ENCODE measurements at places on chromosomes 4 and X.

DNA sequence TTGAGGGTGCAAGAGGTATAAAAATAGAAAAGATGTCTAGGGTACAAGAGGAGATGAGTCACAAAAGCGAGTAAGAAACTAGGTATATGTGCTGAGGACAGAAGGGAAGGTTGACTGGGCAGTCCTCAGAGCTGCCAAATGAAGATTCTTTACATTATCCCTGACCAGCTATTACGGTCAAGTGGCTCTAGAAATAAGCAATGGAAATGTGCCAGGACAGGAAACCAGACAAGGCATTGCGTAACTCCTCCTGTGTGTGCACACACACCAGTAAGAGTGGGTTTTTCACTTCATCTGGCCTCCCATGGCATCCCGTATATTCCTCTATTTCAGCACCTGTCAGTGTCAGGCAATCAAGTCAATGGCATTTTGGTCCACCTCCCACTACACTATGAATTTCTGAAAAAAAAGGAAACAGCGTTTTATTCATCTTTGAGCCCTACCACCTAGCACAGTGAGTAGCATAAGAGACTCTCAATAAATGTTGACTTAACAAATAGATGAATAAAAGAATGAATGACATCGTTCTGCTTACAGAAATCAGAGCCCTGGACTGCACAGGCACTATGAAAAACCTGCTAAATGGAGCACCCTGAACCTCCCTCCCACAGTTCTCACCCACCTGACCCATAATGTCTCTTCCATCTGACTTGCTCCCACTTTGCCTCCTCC lies 62.6 kb upstream of the KLF3 start:
- DNase-seq = no peak

DNA sequence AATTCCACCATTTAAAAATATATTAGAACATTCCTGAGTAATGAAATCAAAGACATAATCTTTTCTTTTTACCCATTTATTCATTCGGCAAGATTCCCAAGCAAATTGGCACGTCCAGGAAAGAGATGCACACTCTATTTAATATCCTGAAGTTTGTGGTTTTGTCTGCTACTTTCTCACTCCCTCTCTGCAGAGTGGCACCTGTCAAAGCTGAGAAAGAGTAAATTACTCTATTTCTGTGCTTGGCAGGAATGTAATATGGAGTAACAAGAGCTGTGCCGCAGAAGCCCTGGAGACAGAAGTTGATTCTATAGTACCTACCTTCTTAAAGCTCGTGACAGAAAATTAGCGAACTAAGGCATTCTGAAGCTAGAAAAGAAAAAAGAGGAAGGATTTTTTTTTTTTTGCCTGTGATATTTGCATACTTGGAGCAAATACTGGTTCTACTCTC lies 5.5 kb downstream of the GSTCD start:
- no peak for DNase-seq

GRCh38 chr4:54840992-54841768 lies 183.4 kb downstream of the KIT start:
- DNase-seq = no peak

GRCh38 chr4:31081366-31081765 lies 361.2 kb downstream of the PCDH7 start:
- DNase-seq = no peak

GRCh38 chrX:48468247-48468671 lies 1.8 kb downstream of the SLC38A5 start:
- DNase-seq = no peak

DNA sequence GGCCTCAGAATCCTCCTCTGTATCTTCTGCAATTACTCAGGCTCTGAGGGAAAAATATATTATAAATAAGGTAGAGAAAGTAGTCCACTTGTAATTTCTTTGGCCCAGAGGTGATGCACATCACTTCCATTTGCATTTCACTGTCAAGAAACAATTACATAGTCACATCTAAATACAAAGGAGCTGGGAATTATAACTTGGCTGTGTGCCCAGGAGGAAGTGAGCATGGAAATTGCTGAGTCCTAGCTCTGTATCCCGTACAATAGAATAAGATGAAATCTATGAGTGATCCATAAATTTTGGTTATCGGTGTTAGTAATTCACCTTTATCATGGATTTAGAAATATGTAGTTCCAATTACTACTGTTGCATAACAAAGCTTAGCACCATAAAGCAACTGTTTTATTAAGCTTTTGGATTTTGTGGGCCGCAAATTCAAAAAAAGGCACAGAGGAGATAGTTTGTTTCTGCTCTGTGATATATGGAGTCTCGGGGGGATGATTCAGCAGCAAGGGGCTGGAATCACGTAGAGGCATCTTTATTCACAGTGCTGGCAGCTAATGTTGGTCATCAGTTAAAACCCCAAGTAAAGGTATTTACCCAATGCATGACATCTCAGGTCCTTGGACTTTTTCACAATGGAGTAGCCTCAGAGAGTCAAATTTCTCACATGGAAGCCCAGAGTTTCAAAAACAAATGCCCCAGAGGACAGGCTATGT lies 241.4 kb upstream of the GALNT7 start:
- DNase-seq = no peak

DNA sequence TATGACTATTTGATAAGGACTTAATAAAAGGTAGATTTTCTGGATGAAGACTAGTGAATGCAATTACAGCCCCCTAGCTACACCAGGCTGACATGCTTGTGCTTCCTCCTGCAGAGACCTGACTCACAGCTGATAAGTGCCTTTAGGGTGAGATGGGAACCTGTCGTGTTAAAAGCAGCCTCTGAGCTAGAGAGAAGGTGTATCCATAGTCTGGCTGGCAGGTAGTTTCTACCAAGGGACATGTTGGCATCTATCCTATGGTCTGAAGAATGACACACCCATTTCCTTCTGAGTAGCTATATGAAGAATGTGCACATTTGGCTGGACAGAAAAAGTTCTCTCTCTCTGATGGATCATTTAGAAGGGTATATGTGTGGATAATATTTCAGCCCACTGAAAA lies 64.1 kb downstream of the PARM1 start:
- no peak for DNase-seq

DNA sequence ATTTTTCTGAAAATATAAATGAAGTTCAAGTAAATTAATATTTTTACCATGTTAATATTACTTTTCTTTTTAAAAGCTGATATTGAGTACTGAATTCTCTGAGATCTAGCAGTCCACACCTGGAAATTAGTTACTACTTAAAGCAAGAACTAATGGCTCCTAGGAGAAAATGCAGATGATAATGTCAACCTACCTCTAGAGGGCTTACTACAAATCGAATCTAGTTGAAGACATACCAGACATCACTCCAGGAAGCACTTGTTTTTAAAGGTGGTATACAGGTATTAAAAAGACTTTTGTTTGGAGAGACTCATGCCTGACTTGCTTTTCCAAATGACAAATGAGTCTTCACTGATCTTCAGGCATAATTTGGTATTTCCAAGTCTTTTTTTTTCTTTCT lies 516.4 kb upstream of the BOD1L1 start:
- DNase-seq = no peak

- no peak for DNase-seq
Observed at GRCh38 chrX:11423949-11424348, 130.7 kb downstream of the AMELX start.

DNA sequence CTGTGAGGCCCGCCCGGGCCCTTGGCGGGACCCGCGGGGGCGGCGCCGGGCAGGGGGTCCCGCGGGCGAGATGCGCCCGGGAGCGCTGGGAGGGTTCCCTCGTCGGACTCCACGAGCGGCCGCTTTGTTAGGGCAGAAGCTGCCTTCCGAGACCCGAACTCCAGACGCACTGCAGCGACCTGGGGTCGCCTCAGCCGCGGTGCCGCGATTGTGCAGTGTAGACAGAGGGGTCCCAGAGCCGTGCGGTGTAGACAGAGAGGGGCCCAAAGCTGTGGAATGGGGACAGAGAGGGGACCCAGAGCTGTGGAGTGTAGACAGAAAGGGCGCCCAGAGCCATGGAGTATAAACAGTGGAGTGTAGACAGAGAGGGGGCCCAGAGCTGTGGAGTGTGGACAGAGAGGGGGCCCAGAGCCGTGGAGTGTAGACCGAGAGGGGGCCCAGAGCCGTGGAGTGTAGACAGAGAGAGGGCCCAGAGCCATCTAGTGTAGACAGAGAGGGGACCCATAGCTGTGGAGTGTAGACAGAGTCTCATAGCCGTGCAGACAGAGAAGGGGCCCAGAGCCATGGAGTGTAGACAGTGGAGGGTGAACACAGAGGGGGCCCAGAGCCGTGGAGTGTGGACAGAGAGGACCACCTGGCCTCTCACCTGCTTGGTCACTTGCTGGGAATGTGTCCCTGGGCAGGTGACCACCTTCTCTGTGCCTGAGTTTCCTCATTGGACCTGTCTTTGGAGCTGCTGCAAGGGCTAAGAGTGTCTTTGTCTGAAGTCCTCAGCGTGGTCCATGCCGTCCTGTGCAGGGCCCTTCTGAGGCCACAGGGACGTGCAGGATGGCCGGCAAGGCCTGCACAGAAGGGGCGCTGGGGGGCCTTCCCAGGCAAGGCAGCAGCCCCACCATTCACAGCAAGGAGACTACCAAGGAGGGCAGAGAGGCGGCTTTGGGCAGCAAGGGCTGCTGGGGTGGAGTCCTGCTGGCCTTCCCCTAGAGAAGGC lies 875 bp downstream of the RGS12 start:
- DNase-seq = no peak

- no peak for DNase-seq
Observed at GRCh38 chr4:40875507-40876150, 125.9 kb downstream of the NSUN7 start.

GRCh38 chr4:109510687-109511086 lies 49.4 kb upstream of the MCUB start:
- DNase-seq = no peak

- DNase-seq = peak; percentile 60
Observed at GRCh38 chr4:77193511-77194102, 36.6 kb downstream of the CCNG2 start.

- DNase-seq = no peak
Observed at GRCh38 chrX:34546366-34546765, 110.7 kb downstream of the TMEM47 start.

DNA sequence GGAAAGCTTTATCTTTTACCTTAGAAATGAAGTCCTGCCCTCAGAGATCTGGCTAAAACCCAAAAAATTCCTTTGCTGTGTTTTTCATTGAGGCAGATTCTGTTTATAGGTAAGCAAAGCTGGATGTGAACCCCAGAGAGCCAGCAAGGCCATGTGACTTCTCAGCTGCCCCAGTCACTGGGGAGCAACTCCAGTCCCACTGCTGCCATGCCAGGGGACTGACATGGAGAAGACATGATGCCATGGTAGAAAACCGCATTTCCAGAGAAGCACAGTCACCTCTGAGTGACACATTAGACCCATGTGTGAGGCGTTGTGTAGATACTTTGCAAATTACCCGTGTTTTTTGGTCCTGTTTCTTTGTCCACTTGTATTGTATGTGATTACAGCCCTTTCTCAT lies 45.4 kb downstream of the PTTG2 start:
- DNase-seq = no peak

- no peak for DNase-seq
Observed at GRCh38 chrX:109384699-109385098, 97.2 kb downstream of the GUCY2F start.

GRCh38 chr4:2811830-2812611 lies 19.1 kb downstream of the SH3BP2 start:
- DNase-seq = peak; percentile 76

DNA sequence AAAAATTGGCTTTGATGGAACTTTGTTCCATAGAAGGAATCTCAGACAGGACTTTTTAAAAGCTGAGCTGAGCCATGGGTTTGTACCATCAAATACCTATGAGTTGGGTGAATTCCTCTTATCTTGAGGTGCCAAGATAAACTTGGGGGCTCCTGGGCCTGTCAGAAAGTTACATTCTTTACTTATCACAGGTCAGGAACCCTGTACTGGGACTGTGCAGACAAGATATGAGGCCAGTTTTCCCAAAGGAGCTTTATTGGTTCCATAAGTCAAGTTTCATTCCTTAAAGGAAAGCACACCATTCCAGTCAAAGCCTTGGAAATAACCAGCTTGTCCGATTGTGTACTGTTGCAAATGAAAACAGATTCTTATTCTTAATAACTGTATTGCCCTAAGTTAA lies 72.4 kb upstream of the PACRGL start:
- DNase-seq = no peak

DNA sequence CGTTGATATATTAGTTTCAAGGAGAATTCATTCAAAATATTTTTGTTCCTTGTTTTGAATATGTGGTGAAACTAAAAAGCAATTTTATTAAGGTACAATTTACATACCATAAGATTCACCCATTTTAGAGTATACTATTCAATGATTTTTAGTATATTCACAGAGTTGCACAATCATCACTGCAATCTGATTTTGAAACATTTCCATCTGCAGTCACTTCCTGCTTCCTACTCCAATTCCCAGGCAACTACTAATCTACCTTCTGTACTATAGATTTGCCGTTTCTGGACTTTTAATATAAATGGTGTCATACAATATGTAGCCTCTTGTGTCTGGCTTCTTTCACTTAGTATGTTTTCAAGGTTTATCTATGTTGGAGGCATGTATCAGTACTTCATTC lies 71.3 kb downstream of the SLC9A7 start:
- DNase-seq = no peak

- no peak for DNase-seq
Observed at GRCh38 chr4:128606173-128606572, 203.3 kb upstream of the JADE1 start.

GRCh38 chr4:27887646-27888045 lies 1027.0 kb downstream of the STIM2 start:
- DNase-seq = no peak

GRCh38 chr4:9832640-9833039 lies 51.2 kb downstream of the DRD5 start:
- no peak for DNase-seq

DNA sequence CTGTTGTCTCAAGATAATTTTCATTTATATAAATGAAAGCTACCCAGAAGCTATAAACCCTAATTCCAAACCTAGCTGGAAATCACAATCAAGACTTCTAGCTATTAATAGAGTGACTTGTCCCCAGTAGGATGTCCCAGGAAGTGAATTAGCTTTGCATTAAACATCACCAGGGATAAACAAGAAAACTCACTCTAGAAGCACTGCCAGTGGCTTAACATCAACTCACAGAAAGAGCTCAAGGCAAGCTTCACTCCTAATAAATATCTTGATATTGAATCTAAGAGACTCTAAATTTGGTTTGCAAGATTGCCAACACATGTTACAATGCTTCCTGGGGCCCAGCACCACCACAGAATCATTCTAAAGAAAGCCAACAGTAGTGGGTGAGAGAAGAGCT lies 468.7 kb upstream of the FAM241A start:
- no peak for DNase-seq
